ENCODE measurements at places on chromosomes 3 and 15. TPM values are rescaled to one million over a fixed set of nuclear protein-coding genes. Genes with fewer than 3 reads are reported as not detected.

SGO1 gene
- 3.3 TPM for polyA plus RNA-seq

ZCWPW2 gene
- 1.9 TPM for polyA plus RNA-seq

RHOA gene
- 499 TPM for polyA plus RNA-seq

TMPRSS7 gene
- not detected for polyA plus RNA-seq

CCDC33 gene
- polyA plus RNA-seq = not detected

TM4SF1 gene
- 39.4 TPM for polyA plus RNA-seq

TUSC7 gene
- polyA plus RNA-seq = not detected

HMG20A gene
- polyA plus RNA-seq = 59.1 TPM

PLA1A gene
- polyA plus RNA-seq = 1.2 TPM

KBTBD13 gene
- 0.59 TPM for polyA plus RNA-seq

KIF9 gene
- 5.6 TPM for polyA plus RNA-seq

P3H2 gene
- polyA plus RNA-seq = 48.1 TPM

GPD1L gene
- polyA plus RNA-seq = 19.3 TPM

PGBD4 gene
- 2.1 TPM for polyA plus RNA-seq

ASB14 gene
- polyA plus RNA-seq = 1.00 TPM

FILIP1L gene
- 63.3 TPM for polyA plus RNA-seq

CD200 gene
- 13.4 TPM for polyA plus RNA-seq

LRRN1 gene
- 58.2 TPM for polyA plus RNA-seq

CPNE9 gene
- polyA plus RNA-seq = not detected

ZIC1 gene
- polyA plus RNA-seq = 23.4 TPM

VGLL3 gene
- polyA plus RNA-seq = 38.8 TPM

SLC6A1 gene
- 7.3 TPM for polyA plus RNA-seq

GNB4 gene
- 22.1 TPM for polyA plus RNA-seq

DBR1 gene
- 22.0 TPM for polyA plus RNA-seq

ANKUB1 gene
- 0.16 TPM for polyA plus RNA-seq

ST6GAL1 gene
- 17.7 TPM for polyA plus RNA-seq

CA12 gene
- polyA plus RNA-seq = 0.96 TPM

GOLGA8K gene
- polyA plus RNA-seq = 2.5 TPM

FEM1B gene
- 43.9 TPM for polyA plus RNA-seq

GALNT15 gene
- 1.3 TPM for polyA plus RNA-seq

SCAMP5 gene
- polyA plus RNA-seq = not detected

LRTM1 gene
- 29.2 TPM for polyA plus RNA-seq

Data from muscle of arm (tissue), 14 donors.